Stimulated activated CD8-positive, alpha-beta memory T cell treated with anti-CD3 and anti-CD28 coated beads, Interleukin-4, amount 100 ng/mL, for 1 hour (primary cell): ENCODE measurements at places on chromosomes 12 and 14.

DNA sequence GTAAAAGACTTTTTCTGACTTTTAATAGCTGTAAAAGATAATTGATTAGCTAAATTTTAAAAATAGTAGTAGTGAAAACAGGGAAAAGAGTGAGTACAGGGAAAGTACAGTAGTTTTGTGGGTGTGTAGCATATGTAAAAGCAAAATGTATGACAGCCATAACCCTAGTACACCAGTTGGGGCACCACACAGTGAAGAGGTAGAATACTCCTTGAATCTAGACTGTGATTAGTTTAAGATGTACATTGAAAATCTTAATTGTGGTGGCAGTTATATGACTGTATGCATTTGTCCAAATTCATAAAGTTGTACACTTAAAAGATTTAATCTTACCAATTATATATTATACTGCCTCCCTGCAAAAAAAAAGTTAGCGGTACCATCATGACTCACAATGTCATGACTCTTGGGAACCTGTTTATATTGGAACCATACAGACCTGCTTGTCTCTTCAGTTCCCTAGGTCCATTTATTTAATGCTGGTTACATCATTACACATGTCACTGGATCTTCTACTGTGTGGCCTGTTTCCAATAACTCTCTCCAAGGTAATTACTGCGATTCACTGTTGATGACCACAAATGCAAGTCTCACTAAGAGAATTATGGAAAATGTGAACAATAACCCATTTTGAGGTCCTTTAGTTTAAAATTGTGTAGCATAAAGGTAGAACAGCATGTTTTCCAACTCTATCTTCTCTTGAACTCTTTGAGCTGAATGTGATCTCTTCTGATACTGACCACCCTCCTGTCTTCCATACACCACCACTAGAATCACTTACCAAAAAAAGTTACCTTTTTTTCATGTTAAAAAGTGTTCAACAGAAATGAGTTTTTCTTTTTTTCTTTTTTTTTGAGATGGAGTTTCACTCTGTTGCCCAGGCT is 264.2 kb upstream of the AMIGO2 start:
- no peak for DNase-seq

GRCh38 chr12:93819050-93819491 is 141.9 kb downstream of the CRADD start:
- no peak for DNase-seq

GRCh38 chr14:103001226-103001625 is 56.1 kb downstream of the CDC42BPB start:
- no peak for DNase-seq

DNA sequence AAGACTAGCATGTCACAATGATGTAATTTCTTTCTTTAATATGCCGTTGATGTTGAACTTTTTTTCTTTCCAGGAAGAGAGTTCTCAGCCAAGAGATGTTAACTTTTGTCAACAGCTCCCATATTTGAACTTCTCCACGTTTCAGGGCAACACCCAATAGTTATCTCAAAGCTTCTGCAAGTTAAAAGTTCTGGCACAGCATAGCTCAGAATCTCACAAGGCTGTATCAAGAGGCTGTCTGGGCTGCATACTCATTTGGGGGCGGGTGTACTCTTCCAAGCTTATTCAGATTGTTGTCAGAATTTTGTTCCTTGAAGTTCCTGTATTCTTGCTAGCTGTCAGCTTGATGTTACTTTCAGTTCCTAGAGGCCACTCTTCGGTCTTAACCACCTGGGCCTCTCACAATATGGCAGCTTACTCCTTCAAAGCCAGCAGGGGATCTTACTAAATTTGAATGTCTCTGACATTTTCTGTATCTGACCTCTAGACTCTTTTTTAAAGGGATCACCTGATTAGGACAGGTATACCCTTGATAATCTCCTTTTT is 38.9 kb downstream of the KCNC2 start:
- no peak for DNase-seq

- no peak for DNase-seq
These were observed 63.7 kb downstream of the DIP2B start for GRCh38 chr12:50568338-50569091.

DNA sequence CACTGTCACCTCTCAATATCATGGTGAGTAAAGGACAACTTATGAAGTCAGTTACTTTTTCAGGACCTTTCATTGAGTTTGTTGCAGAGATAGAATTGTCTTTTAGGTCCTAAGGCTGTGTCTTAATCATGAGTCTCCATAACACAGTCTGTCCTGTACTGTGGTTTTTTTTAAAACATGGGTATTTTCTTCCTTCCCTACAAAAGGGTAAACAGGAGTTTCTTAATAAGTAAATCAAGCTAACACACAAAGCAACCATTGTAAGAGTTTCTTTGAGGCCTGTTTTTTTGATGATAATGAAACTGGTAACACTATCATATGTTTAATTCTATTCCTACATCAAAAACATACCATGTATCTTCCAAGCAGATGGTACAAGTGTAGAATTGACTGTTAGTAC is 101.4 kb downstream of the PLEKHA5 start:
- no peak for DNase-seq

- DNase-seq, result no peak
These were observed 28.1 kb upstream of the GPATCH2L start for GRCh38 chr14:76123426-76124225.

GRCh38 chr12:93896427-93896826 is 219.3 kb downstream of the CRADD start:
- no peak for DNase-seq

DNA sequence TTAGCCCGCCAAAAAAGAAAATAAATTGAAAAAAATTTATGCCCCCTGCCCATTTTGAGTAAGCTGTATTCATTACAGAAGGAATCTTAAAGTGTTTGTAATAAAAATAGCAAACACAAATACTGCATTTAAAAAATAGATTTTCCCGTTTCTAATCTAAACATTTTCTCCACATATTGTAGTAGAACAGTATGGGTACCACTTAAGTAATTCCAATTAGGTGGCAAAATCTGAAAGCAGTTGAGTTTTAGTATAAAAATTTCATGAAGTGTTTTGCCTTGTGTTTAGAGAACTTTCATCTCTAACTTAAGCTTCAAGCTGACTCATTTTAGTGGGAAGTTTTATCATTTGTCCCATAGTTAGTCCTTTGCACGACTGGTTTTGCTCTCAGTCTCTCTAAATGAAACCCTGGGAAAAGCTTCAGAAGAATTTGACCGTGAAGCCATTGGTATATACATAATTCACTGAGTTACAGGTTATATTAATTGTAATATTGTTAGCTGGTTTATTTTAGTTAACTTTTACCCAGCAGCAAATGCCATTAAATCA is 214.6 kb downstream of the ERC1 start:
- no peak for DNase-seq

GRCh38 chr12:110599334-110599733 is 14.6 kb upstream of the TCTN1 start:
- no peak for DNase-seq

- DNase-seq, result no peak
These were observed 25.0 kb upstream of the SLC17A8 start for GRCh38 chr12:100331871-100332270.

DNA sequence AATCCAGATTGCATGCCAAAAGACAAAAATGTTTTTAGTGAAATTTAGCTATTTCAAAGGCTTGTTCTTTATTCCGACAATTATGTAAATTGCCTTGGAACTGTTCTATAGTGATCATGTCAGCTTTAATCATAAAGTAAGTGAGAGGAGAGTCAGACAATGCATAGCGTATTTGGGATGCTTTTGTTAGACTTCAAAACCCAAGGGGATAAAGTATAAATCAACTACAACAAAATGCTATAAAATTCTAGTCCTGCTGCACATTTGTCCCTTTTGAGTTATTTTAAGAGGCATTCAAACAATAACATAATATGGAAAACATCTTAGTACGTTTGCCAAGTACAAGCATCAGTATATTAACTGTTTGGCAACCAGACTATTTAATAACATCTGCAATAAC is 11.3 kb downstream of the RTRAF start:
- no peak for DNase-seq

DNA sequence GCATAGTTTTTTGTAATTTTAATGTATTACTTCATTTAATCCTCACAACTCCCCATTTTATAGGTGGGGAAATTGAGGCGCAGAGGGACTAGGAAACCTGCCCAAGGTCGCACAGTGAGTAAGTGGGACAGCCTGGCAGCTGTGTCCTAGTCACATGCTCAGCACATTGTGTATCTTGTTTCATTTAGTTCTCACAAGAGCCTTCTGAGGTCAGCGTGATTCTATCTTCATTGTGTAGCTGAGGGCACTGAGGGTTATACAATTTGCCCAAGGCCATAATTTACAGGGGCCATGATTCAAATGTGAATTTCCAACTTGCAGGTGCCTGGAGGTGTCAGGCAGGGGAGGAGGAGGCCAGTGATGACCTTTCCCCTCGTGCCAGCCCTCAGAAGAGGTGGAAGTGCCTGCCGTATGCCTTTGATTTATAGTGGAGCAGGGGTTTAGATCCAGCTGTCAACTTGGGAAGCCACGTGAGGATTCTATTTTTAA is 30.3 kb upstream of the SMOC1 start:
- DNase-seq, result no peak

DNA sequence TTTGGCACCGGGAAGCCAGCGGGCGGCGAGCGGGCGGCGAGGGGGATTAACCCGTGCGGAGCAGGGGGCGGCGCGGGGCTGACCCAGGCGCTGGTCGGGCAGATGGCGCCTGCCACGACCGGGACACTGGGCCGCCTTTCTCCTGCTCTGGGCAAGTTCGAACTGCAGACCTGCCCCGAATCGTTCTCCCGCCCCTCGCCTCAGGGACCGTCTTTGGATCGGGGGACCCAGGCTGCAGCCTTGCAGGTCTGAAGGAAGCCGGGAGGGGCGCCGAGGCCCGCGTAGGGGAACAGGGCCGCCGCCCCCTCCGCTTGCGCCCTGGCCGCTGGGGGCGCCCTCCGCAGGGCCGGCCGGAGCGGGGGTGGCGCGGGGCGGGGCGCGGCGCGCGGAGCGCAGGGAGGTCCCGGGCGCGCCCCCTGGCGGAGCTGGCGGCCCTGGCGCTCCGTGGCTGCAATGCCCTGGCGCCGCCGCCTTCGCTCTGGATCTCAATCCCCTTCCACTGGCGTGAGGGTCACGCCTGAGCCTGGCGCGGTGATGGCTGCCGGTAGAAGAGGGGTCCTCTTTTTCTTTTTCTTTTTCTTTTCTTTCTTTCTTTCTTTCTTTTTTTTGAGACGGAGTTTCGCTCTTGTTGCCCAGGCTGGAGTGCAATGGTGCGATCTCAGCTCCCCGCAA is 449 bp upstream of the LTBP2 start:
- peak; percentile 43 for DNase-seq

GRCh38 chr12:14157088-14157747 is 175.8 kb upstream of the GRIN2B start:
- no peak for DNase-seq

GRCh38 chr14:24874514-24875202 is 175.3 kb downstream of the STXBP6 start:
- no peak for DNase-seq

- DNase-seq, result peak; percentile 13
These were observed 906 bp downstream of the MARK3 start for GRCh38 chr14:103385929-103386712.

DNA sequence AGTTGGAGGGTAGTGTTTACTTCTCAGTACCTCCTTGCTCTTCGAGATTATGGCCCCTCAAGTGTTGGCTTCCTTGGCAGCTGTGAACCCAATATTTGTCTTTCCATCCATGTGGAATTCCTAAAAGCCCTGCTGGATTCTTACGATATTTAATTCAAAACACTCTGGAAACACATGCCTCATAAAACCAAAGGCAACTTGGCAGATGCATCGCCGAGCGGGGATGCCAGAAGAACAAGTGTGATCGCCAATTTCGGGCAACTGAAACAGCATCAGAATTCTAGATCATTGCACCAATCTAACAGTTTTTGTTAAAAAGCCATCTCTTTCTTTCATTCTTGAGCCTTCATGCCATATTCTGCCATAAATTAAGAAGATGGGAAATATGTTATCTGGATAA is 934.4 kb downstream of the AACS start:
- DNase-seq, result no peak

- DNase-seq, result no peak
These were observed 54.3 kb downstream of the NINJ2 start for GRCh38 chr12:608921-609320.

- no peak for DNase-seq
These were observed 25.6 kb downstream of the FAM161B start for GRCh38 chr14:73924337-73924736.

DNA sequence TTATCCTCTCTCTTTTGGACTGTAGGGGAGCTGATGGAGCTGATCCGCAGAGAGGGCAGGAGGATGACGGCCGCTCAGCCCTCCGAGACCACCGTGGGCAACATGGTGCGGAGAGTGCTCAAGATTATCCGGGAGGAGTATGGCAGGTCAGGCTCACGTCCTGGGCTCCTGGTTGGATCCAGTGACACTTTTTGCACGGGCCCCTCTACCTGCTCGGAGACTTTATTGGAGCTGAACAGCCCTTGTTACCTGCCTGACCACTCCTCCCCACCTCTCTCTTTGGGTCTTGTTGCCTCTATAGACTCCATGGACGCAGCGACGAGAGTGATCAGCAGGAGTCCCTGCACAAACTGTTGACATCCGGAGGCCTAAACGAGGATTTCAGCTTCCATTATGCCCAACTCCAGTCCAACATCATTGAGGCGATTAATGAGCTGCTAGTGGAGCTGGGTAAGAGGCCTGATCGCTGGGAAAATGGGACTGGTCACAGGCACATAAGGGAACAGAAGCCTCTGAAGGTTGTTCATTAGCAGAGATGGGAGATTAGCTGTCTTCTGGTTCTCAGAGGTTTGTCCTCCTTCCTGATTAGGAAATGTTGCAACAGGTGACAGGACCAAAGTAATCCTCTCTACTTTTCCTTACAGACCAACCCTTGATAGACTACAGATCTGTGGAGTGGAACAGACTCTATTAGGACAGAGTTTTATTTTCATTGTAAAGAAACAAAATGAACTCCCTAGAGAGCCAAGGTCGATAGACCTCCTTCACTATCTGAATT is 718 bp downstream of the EIF2B2 start:
- no peak for DNase-seq

DNA sequence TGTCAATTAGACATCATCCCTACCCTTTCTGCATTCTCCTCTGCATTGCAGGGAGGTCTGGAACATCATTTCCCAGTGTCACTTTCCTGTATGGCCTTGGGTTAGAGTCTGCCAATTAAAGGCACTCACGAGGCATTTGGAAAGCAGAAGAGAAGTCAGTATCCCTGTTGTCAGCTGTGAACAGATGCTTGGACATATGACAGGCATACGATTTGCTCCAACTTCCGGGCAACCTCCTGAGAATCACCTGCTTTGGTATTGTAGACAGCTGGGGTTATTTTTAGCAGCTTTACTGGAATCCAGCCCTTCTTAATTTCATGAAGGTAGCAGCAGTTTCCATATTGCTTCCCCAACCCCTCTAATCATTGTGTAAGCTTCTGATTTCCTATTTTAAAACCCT is 88.7 kb upstream of the DHRS4 start:
- DNase-seq, result no peak

GRCh38 chr12:104751594-104751993 is 206.5 kb downstream of the SLC41A2 start:
- no peak for DNase-seq

GRCh38 chr14:68983191-68983590 is 4.1 kb upstream of the ACTN1 start:
- DNase-seq, result no peak

- peak; percentile 72 for DNase-seq
These were observed 303 bp downstream of the GAPDH start for GRCh38 chr12:6534695-6534944.
